ENCODE measurements at places on chromosomes 1 and 21.

DNA sequence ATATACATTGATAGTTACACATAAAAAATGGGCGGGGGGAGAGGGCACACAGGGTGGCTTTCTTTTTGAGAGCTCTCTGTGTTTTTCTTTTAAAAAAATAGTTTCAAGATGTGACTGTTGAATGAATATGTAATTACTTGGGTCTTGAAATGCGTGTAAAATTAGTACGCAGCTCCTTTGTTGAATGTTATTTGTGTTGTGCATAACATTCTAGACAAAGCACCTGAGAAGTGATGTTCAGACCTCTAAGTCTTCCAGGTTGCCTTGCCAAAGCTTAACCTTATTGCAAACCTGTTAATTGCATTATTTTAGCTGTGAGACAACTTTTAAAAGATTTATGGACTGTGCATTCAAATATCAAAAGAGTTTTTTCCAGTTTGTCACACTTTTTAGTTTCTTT is 5.4 kb downstream of the PBX1 start:
- no peak for DNase-seq

GRCh38 chr1:76593618-76594017 is 273.7 kb upstream of the ST6GALNAC5 start:
- DNase-seq, result no peak

- no peak for DNase-seq
Observed at GRCh38 chr1:14897080-14897449, 256.5 kb upstream of the TMEM51 start.

DNA sequence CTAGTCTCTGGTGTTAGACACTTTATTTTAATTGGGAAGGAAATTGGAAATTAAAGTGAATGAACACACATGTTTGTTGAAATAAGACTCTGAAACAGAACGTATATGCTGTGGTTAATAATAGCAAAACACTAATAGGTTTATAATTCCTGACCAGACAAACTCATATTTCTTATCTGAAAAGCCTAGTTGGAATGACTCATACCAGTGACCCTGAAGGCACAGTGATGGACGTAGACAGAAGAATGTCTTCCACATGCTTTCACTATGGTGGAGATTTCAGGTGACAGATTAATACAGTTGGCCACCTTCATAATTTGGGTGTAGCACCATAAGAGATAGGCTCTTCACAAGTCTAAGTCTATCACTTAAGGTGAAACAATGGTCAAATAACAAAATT is 83.0 kb upstream of the COL11A1 start:
- no peak for DNase-seq

DNA sequence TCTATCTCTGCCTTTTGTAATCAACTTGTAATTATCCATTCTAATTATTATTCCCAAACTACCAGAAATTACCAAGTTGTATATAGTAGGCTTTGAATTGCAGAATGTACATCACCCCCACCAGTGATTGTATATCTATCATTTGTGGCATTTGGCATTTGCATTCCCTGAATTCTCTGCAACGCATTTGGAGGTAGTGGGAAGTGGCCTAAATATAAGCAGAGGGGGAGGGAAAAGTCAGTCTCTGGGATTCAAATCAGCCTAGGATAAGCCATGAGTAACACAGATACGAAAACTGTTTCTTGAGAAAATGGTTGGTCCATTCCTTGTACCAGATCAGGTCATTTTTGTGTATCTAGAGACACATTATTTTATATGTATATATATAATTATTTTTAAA is 20.7 kb downstream of the DDX20 start:
- no peak for DNase-seq

DNA sequence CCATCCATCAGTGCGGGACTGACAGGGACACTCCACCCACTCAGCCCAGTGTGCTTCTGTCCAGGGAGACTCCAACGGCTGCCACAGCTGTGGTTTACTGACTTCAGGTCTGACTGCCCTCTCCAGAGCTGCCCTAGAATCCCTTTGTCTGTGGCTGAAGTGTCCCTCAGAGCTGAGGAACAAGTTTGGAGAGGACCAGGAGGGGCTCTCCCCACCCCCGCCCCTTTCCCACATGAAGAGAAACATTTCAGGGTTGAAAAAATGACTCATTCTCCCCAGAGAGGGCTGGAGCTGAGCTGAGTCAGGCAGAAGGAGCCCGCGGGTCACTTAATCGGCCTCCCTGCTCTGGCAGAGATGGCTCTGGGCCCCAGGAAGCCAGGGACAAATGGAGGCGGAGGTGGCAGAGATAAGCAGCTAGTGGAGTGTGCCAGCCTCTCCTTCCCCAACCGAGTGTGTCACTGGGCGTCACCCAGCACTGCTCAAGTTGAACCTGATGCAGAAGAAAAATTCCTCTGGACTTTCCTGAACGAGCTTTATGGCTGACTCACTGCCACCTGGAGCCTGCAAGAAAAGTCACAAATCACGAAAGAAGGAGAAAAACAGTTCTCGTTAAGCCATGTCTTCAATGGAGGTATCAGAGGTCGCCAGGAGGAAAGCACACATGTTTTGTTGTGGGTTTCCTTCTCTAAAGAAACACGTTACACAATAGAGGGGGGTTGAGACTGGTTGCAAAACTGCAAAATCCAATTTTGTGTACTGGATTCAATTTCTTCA is 34.3 kb upstream of the ECE1 start:
- peak; percentile 71 for DNase-seq

DNA sequence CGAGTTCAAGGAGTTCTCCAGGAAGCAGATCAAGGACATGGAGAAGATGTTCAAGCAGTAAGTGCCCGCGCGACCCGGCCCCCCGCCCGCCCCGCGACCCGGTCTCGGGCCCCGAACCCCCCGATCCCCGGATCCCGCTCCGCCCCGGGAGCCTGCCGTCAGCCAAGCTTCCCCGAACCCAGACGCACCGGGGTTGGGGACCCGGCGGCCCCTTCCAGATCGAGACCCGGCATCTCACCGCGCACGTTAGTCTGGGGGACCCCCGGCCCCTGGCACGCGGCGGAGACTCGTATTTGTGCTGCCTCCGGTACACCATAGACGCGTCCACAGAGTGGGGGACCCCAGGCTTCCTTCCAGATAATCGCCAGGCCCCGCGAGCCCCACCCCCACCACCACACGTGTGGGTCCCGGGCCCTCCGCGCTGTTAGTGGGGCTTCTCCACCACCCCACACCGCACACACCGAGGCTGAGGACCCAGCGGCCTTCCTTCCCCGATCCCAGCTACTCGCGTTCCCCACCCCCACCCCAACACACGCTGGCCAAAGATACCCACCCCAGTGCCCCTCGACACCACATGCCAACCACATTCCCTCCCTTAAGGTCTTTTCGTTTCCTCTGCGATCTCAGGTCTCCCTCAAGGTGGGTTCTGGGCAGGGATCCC is 665 bp downstream of the EFHD2 start:
- no peak for DNase-seq

DNA sequence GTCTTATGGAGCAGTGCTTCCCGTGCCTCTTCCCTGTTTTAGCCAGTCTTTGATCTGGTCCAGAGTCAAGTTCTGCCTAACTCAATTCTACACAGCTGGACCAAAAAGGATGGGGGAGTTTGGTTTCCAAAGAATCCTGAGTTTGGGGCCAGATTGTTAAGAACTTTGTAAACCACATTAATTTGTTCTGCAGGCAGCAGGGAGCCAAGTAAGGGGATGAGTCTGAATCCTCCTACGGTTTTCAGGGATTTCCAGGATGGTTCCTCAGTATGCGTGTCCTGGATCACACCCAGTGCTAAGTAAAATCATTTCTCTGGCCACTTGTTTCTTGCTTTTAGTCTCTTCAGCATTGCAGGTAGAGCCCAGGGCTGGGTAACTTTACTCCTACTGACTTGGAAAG is 26.1 kb upstream of the GJA5 start:
- DNase-seq, result no peak

DNA sequence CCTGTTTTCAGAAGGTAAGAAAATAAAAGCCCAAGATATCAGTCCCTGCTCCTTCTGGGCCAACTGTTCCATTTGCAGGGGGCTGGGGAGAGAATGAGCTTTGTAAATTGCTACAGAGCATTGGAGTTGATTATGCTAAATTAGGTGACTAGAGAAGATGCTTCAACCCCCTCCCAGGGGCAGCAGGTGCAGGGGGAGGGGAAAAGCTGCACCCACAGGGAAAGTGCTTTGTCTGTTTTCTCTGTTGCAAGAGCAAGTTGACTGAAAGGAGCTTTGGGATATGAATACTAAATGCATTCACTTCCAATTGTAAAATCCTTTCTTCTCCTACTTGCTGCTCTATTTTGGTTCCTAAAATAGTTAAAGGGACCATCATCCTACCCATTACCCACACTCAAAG is 16.5 kb upstream of the PIGM start:
- no peak for DNase-seq

GRCh38 chr1:183231545-183231944 is 45.5 kb downstream of the LAMC2 start:
- DNase-seq, result no peak

DNA sequence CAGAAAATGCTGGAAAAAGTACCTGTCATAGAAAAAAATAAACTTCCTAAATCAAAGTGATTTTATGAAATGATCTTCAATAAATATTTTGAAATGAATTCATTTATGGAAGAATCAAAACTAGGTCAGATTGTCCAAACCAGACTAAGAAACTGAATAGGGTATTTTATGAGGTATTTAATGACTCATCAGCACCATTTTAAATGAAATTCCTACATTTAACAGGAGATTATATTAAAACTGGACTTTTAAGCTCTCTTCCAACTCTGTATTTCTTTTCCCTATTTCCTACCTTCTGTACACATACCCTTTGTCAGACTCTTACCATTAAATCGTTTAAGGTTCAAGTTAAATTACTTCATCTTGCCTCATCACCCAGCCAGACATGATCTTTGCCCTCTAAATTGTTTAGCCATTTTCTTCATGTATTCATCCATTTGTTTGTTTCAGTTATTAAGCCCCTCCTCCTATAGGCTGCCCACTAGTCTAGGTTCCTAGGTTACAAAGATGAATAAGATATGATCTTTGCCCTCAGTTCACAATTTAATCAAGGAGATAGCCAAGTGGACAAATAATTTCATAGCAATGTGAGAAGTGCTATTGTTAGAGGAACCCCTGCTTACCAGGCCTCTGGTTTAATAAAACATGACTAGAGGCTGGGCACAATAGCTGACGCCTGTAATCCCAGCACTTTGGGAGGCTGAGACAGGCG is 25.0 kb downstream of the TATDN3 start:
- DNase-seq, result no peak

DNA sequence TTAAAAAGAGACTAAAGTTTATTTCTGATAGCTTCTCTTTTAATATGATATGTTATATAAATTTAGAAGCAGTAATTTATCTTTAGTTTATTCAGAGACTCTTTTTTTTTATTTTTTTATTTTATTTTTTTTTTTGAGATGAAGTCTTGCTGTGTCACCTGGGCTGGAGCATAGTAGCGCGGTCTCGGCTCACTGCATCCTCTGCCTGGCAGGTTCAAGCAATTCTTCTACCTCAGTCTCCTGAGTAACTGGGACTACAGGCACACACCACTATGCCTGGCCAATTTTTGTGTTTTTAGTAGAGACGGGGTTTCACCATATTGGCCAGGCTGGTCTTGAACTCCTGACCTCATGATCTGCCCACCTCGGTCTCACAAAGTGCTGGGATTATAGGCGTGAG is 89.6 kb downstream of the DISP1 start:
- no peak for DNase-seq

- no peak for DNase-seq
Observed at GRCh38 chr1:59697150-59697800, 117.5 kb upstream of the HOOK1 start.

DNA sequence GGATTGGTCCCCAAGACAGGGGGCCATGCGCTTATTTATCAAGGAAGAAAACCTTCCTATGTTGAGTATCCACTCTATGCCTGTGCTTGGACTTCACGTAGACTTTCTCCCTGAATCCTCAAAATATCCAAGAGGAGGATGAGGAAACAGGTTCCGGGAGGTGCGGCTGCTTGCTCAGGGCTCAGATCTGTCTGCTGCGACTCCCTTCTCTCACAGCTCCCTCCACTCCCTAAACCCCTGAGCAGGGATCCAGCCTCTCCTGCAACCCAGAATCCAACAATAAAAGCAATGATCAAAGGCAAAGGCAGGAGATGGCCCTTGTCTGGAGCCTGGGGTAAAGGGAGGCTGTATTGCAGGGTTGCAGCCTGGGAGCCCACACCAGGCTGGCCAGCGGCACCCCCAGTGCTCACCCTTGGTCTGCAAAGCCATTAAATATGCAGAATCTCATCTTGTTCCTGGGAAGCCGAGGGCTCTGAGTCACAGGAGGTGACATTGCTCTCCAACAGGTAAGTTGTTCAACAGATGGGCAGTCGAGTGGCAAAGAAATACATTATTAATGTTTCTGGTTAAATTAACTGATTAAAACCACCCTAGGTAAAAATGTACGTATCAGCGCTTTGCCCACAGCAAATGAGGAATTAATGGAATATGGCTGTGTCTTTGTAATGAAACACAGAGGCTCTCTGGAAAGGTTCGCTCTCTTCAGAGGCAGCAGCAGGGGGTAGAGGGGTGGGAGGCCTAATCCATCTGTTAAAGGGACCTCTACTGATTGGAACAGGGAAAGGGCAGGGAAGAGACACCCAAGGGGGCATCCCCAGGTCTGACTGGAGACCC is 111.5 kb downstream of the GRIK3 start:
- DNase-seq, result no peak

DNA sequence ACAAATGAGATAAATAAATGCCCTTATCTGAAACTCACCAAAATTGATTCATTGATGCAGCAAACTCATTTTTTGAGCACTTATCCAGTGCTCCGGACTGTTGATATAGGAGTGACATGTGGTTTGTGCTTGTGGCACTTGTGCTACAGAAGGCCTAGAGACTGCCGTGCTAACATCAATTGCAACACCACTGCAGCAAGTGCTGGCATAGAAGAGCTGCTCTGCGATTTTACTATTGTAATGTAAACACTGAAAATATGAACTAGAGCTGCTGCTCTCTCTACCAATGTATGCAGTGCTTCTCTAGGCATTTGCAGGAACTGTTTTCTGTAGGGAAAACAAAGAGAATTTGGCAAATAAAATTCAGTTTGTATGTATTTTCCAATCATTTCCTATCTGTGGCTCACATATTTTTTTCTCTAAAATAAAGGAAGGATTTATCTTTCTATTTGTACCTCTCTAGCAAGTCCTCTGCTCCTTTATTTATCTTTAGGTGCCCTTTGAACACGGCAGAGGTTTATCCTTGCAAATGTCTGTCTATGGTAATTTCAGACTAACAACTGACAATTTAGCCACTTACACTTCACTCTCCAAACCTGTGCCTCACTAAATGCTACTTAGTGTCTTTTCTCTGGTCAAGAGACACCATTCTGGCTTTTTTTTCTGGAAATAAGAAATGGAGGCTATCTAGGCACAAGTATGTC is 409.5 kb upstream of the ADGRL2 start:
- DNase-seq, result no peak

Data from stimulated activated CD8-positive, alpha-beta memory T cell treated with anti-CD3 and anti-CD28 coated beads, Interleukin-4, amount 100 ng/mL, for 24 hours (primary cell).